ENCODE measurements at places on chromosomes 1 and 21.
A peak's percentile ranks its signal among the peaks of the same experiment; 100 is the strongest.

DNA sequence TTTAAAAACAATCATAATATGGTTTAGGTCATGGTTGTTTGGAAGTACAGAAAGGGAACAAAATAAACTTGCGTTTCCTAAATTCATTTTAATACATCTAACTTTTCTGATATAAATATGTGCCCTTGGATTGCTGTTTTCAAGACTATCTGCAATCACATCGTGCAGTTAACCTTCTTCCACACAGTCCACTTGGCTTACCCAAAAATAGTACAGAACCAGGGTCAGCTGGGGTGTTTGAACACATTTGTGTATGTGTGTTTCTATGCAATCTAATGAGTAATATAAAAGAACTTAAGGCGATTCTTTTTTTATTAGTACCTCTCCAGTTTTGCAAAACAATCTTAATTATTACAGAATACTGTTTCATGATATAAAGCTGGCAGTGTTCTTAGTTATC, 19.9 kb downstream of the SAMSN1 start:
- no peak for DNase-seq

DNA sequence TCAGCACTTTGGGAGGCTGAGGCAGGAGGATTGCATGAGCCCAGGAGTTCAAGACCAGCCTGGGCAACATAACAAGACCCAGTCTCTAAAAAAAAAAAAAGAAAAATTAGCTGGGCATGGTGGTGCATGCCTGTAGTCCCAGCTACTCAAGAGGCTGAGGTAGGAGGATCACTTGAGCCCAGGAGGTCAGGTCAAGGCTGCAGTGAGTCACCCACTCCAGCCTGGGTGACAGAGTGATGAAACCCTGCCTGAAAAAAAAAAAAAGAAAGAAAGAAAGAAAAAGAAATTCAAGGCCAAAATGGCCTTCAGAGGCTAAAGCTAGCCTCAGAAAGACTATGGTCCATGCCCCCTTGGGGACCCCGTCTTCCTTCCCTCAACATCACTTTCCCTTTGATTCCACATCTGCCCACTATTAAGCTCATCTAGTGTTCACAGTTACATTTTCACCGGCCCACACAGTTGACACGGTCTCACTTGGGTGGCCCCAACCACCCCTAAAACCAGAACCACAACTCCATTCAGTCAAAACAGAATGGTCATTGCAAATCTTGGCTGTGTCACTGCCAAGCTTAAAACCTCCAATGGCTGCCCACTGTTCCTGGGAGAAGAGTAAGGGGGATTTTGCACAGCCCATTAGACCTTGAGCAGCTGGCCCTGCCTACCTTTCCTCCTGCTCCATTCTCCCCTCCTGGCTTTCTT, 2.1 kb upstream of the CAPN8 start:
- peak; percentile 6 for DNase-seq

DNA sequence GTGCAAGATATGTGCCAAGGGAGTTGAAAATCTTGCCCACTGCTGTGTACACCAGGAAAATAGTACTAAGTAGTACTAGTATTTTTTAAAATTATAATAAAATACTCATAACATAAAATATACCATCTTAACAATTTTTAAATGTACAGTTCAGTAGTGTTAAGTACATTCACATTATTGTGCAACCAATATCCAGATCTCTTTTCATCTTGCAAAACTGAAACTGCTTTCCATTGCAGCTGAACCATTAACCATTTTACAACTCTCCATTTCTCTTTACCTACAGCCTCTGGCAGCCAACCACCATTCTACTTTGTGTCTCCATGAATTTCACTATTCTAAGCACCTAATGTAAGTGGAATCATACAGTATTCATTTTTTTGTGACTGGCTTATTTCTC, 19.3 kb upstream of the RAB3GAP2 start:
- no peak for DNase-seq

- no peak for DNase-seq
These were observed 12.0 kb upstream of the PRDM15 start for GRCh38 chr21:41891132-41891531.

- no peak for DNase-seq
These were observed 100.8 kb downstream of the RRAGC start for GRCh38 chr1:38758820-38759219.

GRCh38 chr21:46148106-46148505, 7.3 kb downstream of the FTCD start:
- DNase-seq = no peak

GRCh38 chr1:39258925-39259244, 54.4 kb downstream of the MACF1 start:
- DNase-seq = no peak

DNA sequence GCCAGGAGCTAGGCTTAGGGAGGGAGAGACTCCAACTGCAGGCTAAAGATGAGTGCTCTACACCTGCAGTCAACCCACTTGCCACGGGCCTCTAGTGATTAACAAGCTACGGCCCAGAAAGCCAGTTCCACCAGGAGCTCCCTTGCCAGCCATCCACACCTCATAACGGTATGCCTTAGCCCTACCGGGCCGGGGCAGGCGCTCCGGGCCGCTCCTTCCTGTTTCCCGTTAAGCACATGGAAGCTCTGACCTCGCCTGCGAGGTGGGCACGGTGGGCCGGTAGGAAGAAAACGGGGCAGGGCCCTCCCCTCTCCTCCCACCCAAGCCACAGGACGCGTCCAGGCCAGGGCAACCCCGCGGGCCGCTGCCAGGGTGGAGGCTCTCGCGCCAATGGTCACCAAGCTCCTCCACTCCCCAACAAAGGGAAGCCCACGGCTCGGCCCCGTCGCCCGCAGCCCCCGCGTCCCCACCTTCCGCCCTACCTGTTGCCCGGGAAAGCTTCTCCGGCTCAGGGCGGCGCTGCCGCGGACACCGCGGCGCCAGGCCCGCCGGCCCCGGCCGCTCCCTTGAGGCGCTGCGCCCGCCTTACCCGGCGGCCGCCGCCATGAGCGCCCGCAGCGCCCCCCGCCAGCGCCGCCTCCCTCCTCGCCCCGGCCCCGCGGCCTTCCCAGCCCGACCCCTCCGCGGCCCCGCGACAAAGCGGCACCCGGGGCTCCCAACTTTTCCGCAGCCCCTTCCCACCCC, 627 bp downstream of the CERS2 start:
- no peak for DNase-seq

DNA sequence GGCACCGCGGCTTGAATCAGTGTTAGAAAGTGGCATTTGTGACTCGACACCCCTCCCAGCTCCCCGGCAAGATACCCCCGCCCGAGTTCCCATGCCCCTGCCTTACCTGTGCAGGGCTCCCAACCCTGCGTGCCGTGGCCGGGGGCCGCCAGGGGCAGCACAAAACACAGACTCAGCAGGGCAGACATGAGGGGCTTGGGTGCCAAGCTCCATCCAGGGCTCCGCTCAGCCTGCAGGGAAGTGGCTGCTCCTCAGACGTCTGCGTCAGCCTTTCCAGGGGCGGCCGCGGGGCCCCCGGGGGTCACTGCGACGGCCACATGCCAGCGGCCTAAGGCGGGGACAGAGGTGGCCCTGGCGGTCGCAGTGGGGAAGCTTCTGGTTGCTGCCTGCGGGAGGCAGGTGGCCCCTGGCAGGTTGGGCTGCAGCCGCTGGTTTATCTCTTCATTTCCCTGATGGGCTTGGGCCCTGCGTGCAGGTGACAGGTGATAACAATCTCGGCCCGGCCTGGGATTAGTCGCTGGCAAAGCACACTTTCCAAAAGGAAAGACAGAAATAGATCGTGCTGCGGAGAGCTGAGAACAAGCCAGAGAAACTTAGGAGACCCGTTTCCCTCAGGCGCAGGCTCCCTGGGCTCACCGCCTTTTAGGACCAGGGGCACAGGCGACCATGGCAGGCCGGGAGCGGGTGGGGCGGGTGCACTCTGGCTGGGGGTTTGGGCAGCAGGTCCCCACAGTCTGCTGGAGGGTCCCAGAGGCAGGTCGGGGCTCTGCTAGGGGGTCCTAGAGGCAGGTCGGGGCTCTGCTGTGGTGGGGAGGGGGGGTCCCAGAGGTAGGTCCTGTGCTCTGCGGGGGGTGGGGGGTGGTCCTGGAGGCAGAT, at the start of gene TSPEAR:
TSPEAR (minus strand) TSS at position 246 of the 876 bp plus-strand sequence; CDS start at position 188, 58 bp downstream.
- no peak for DNase-seq

- no peak for DNase-seq
These were observed 8.3 kb downstream of the DNAI4 start for GRCh38 chr1:66916320-66916719.

DNA sequence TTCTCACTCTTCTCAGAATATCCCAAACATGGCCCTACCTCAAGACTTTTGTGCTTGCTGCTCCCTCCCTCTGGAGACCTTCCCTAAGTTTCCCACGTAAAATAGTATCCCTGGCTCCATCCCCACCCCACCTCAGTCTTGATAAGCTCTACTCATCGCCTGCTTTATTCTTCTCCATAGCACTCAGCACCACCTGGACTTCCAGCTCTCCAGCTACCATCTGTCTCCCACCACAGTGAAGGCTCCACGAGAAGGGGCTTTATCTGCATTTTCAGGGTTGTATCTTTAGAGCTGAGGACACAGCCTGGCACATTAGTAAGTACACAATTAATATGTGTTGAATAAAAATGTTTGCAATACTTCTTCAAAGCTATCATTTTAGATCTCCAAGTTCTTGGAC, 37.8 kb downstream of the MAB21L3 start:
- no peak for DNase-seq

DNA sequence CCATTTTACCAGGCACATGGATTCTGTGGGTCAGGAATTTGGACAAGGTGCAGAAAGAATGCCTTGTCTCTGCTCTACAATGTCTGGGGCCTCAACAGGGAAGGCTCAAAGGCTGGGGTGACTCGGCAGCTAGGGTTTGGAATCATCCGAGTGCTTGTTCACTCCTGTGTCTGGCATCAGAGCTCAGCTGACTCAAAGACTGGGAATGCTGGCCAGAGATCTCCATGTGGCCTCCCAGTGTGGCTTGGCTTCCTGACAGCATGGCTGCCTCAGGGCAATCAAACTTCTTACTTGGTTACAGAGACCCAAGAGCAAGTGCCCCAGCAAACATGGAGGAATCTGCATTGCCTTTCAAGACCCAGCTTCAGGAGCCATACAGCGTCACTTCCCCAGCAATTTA, 110.5 kb downstream of the TOMM20 start:
- DNase-seq = peak; percentile 96

GRCh38 chr21:31267644-31268043, 76.4 kb downstream of the TIAM1 start:
- no peak for DNase-seq

GRCh38 chr21:34009193-34009592, 64.2 kb upstream of the MRPS6 start:
- no peak for DNase-seq

- DNase-seq = no peak
These were observed 566.1 kb downstream of the PTPRU start for GRCh38 chr1:29802181-29803068.

GRCh38 chr1:65265651-65266351, 43.5 kb upstream of the DNAJC6 start:
- peak; percentile 39 for DNase-seq

DNA sequence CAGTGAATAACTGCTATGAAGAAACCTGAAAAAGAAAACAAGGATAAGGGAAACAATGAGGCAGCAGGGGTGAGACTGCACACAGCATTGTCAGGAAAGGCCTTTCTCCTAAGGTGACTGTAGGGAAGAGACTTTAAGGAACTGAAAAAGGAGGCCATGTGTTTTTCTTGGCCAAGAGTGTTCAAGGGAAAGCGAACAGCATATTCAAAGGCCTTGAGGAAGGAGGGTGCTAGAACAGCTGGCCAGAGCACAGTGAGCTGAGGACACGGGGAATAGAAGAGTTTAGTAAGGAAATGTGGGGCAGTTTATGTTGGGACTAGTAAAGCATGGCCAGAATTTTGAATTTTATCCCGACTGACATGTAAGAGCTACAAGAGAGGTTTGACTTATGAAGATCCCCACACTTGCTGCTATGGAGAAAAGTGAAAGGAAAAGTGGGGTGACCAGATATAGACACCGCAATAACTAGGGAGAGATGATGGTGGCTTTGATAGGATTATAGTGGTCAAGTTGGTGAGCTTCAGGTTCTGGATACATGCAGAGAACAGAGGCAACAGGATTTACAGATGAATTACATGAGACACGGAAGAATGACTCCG, 1.4 kb downstream of the RWDD2B start:
- DNase-seq = no peak

GRCh38 chr21:33645730-33646129, 3.4 kb downstream of the ITSN1 start:
- no peak for DNase-seq

DNA sequence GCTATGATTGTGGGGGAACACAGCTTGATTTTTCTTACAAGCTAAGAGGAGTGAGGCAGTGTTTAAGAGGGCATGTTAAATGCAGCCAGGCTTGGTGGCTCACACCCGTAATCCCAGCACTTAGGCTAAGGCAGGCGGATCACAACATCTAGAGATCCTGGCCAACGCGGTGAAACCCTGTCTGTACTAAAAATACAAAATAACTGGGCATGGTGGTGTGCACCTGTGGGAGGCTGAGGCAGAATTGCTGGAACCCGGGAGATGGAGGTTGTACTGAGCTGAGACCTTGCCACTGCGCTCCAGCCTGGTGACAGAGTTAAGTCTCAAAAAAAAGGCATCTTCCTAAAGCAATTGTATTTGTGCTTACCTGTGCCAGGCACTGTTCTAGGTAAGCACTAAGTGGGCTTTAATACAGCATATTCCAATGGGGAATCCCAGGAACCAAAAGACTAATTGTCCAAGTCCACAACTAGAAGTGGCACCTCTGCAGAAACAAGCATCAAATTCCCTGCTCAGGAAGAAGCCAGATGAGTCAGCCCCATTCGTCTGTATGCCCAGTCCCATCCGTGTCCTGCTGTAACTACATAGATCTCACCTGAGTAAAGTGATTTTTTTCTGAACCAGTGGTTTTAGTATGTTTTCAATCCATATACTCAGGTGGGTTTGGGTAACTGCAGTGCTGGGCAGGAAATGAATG, 4.6 kb downstream of the RCC1 start:
- no peak for DNase-seq

DNA sequence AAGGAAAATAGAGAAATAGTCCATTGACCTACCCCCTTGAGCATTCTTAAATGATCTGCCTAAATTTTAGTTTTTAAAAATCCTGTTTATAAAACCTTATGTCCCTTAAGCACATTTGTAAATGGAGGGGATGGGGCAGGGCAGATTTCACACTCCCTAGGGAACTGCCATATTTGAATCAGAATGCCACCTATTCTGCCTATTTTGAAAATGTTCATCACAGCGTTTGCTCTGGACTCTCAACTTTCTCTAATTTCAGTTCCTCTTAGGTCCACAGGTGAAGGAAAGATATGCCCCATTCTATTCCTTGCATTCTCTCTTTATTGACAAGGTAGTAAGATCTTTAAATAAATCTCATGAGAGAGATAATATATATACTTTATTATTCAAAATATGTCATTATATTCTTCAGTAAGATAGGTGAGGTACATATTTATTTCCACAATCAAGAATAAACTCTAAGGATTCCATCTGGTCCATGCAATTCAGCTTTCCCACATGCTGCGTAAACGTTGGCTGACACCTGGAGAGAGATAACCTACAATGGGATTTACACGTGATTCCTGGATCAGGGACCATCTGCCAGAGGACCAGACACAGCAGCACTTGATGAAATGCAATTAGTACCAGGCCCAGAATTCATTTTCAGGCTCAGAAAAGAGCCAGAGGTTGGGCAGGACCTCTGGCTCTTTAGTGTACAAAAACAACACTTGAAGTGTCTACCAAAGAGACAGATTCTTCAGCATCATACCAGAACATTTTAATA, 1.2 kb upstream of the LPGAT1 start:
- no peak for DNase-seq

Measured in stromal cell of bone marrow (primary cell).